ENCODE measurements at places on chromosomes 16 and 17.

DNA sequence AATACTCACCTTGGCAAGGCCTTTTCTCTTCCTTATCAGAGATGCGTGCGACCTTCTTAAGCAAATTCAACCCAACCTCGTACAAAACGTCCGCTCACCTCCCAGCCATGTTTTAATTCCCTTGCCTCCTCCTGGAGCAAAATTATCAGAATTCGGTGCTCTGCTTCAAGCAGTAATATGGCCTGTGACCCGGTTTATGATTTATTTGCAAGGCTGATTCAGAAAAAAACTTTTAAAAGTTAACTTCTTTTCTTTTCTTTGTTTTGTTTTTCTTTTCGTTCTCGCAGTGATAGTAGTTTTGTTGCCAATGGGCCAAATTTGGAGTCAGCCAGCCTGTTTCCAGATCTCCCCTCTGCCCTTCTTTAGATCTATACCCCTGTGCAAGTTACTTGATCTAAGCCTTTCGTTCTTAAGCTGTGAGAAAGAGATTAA lies at the start of gene PHLPP2:
Gene PHLPP2, minus strand, starts transcription at position 382 of the 432 bp plus-strand sequence. CDS start 9,906 bp downstream, outside the sequence.
- DNase-seq: no peak

DNA sequence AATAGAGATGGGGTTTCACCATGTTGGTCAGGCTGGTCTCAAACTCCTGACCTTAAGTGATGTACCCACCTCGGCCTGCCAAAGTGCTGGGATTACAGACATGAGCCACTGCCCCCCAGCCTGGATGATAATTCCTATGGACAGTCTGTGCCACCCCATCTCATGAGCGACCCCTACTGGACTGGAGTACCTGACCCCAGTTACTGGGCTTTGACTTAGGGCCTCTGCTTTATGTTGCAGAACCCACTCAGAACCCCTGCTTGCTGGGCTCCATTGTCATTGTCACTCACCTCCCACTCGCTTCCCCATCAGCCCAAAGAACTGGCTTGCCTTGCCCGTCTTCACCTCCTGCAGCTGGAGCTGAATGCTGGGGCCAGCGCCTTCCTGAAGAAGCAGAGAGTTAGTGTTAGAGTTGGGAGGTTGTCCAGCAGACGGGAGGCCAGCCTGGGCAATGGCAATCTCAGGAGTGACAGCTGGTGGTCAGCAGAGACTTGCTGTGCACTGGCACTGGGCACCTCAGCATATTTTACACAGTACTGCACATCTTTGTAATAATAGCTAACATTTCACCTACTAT lies 4.0 kb downstream of the TAC4 start:
- no peak for DNase-seq

DNA sequence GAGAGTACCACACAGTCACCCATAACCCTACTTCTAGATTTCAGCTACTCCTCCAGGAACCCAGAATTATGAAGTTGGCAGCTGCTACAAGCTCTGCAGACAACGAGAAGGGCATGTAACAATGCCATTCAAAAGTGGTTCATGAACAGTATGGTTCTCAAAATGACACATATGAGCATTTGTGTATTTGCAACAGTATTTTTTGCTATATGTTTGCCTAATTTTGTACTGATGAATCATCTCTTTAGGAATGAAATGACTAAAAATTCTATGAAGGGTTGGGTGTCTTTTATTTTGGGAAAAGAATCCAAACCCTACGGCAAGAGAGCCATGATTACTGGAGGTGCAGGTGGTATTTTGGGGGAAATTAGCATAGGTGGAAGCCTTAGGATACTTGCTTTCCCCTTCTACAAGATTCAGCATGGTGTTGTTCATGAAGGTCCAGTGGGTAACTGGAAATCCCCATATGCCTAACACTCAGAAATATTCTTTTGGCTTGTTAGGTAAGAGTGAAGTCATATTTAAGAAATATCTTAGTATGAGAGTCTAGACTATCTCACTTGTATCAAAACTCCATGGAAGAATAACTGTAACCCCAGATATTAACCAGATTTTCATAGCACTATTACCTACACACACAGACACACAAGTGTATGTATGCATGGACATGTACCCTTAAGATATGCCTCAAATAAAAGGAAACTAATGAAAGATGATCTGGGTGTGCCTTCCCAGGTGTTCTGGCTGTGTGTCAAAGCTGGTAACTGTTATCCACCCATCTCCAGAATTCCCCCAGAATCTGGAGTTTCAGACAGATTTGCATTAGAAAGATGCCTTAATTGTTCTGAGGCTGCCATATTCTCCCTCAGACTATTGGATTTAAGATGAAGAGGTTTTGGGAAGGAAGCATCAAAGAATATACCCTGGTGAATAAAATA lies 688.2 kb upstream of the SOX9 start:
- no peak for DNase-seq

DNA sequence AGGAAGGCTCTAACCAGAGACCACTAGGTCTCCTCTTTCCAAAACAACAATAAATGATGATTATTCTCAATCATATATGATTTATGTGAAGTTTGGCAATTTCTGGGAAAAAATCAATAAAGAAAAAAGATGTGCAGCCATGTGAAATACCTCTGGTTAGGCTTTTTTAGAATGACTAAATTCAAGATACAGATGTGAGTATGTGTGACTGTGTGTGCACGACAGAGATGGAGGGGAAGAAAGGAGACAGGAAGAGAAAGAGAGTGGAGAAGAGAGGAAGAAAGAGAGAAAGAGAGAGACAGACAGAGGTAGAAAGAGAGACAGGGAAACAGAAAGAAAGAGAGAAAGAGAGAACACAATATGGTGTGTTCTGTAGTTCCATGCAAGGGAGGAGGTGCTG lies 558.6 kb upstream of the CDH5 start:
- DNase-seq: no peak

DNA sequence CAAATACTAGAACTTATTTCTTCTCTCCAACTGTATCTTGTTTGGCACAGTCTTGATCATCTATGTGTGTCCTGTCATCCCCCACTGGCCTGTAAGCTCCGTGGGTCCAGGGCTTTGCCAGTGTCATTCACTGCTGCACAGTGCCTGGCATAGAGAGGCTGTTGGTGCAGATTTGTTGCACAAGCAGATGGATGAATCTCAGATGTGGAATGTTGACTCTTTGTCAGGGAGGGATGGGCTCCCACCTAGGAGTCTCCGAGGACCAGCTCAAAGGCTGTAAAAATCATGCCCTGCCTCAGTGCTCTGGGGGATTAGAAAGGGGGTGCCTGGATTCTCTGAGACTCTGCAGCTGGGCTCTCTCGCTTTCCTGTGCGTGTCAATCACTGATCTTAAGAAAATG lies 60.6 kb downstream of the RAB11FIP4 start:
- no peak for DNase-seq

- DNase-seq: no peak
Observed at GRCh38 chr17:47717979-47718621, 14.9 kb upstream of the TBX21 start.

GRCh38 chr16:50244140-50244503 lies 22.2 kb upstream of the ADCY7 start:
- DNase-seq: no peak

Measured in mesothelial cell of epicardium (in vitro differentiated cells).